ENCODE measurements at places on chromosomes 7 and 10.

DNA sequence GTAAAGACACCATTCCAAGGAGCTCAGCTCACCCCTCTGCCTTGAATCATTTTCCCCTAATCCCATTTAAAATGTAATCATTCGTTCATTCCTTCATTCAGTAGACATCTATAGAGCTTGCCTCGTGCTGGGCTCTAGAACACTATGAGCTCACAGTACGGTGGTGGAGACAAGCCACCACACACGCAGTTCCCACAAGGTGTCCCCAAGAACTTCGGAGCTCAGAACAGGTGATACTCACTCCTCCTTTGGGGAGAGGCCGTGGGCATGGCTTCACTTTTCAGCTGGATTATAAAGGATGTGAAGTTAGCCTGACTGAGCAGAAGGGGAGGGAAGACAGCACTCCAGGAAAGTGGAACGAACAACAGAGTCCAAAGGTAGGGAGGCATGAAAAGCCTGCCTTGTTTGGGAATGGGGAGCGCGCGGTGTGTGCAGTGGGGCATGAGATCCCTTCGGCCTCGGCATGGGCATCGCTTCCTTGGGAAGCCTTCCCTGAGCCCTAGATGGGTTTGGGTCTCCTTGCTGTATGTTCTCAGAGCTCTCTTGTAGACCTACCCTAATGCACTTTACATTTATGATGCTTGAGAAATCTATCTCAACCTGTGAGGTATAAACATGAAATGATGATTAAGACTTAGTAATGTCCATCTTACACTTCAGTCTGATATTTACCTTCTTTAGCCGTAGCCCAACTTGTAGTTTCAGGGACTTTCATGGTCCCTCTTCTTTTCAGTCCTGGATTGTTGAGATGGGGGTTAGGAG is 809 bp upstream of the OGA start:
- no peak for DNase-seq

GRCh38 chr7:84688671-84689070 is 494.1 kb upstream of the SEMA3A start:
- DNase-seq: no peak

GRCh38 chr7:128799451-128799850 is 7.7 kb downstream of the CCDC136 start:
- no peak for DNase-seq

DNA sequence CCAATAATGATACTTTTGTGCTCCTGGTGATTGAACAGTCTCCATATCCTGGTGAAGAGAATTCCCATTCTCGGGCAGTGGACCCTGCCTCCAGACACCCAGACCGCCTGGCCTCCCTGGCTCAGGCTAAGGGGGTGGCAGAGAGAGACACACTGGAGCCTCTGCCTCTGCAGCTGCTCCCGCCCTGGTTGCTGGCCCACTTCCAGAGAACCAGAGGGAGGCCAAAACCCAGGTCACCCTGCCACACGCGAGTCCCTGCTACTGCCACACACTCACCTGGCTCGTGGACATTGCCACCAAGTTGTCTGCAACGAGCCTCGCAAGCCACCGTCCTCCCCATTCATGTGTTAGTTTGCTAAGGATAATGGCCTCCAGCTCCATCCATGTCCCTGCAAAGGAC is 221.8 kb downstream of the HPSE2 start:
- DNase-seq: no peak

DNA sequence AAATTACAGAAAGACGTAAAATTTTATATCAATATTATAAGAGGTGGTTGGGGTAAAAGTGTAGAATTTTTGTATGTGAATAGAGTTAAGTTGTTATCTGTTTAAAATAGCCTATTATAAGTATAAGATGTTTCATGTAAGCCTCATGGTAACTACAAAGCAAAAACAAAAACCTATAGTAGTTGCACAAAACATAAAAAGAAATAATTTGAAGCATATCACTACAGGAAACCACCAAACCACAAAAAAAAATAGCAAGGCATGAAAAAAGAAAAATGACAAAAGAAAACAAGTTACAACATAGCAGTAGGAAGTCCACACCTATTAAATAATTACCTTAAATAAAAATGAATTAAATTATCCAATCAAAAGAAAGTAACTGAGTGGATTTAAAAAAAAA is 12.4 kb upstream of the GSTK1 start:
- DNase-seq: no peak

DNA sequence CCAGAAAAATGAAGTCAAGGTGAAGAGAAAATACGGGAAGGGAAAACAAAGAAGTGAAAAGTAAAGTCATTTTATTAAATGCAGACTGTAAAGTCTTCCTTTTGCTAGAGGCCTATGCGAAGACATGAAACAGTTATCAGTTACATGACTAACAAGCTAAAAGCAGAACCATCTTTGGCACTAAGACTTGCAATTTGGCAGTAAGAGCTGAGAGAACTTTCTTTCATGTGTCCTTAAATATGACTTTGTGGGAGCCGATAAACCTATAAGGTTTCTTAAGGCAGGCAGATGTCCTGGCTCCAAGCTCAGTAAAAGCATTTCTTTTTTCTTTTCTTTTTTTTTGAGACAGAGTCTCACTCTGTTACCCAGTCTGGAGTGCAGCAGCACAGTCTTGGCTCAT is 10.4 kb downstream of the ANLN start:
- DNase-seq: no peak

DNA sequence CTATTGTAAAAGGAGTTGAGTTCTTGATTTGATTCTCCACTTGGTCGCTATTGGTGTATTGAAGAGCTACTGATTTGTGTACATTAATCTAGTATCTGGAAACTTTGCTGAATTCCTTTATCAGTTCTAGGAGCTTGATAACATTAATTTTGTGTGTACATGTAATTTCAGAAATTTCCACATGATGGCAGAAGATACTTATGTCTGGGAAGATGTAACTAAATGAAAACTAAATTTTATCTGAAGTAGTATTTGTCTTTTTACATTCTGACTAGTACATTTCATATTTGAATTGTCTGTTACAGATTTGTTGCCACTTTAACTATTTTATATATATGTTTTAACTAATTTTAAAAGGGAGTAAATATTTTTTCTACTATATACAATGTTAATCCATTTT is 27.6 kb downstream of the SDHAF3 start:
- DNase-seq: no peak

- no peak for DNase-seq
Measured at GRCh38 chr7:87127019-87127418, 25.2 kb upstream of the DMTF1 start.

DNA sequence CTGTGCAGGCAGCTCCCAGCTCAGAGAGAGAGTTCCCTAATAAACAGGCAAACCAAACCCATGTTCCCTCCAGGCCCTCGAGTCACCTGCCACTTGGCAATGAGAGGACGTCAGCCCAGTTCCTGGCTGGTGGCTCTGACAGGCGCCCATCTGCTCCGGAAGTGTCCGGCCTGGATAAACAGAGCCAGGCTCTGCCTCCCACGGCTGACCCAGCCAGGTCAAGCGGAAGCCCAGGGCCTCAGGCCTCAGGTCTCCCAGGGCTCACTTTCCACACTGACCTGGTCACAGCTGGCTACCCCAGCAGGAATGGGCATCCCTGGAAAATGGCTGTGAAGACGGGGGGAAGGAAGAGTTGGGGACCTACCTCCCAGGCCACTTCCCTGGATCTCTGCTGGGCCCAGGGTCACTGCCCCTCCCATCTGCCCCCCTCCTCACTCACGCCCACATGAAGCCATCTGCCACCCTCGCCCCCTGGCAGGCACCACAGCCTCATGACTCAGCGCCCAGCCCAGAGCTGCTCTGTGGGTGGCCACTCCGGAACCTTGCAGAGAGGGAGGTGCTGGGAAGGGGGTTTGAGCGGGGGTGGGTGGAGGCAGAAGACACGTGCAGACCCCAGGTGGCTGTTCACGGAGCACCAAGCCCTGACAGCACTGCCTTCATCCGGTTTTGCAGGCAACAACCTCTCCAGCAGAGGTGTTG is 37.4 kb upstream of the DUSP5 start:
- DNase-seq: no peak

GRCh38 chr10:26214551-26215395 is 1.8 kb upstream of the GAD2 start:
- DNase-seq: no peak

DNA sequence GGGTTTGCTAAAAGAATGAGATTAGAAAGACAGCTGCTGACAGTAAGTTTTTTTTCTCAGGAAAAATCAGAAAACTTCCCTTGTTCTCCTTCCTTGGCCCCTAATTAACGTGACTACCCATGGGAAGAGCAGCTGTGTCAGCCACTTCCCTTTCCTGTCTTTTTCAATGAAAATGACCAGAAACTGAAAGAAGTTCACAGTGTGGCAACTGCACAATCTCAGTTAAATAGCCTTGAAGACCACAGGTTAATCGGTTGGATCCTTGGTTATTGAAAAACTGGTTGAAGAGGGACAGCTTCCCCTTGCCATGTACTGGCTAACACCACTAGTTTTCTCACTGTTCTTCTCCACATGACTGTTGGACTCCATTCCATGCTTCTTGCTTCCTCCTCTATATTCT is 148.8 kb upstream of the AGR3 start:
- no peak for DNase-seq

GRCh38 chr10:100009793-100010676 is at the start of gene DNMBP:
Gene DNMBP, minus strand, starts transcription at chr10:100009947. Its CDS starts 37,823 bp downstream, at chr10:99972124.
- peak; percentile 64 for DNase-seq

- DNase-seq: no peak
Measured at GRCh38 chr10:62614389-62615157, 189.9 kb upstream of the ADO start.

GRCh38 chr7:158277219-158278141 is 310.1 kb downstream of the PTPRN2 start:
- no peak for DNase-seq

- no peak for DNase-seq
Measured at GRCh38 chr7:94368371-94368791, 26.3 kb upstream of the COL1A2 start.

GRCh38 chr7:503575-504111 is 16.0 kb downstream of the PDGFA start:
- DNase-seq: no peak

- no peak for DNase-seq
Measured at GRCh38 chr7:141024668-141025067, 9.9 kb upstream of the MRPS33 start.

DNA sequence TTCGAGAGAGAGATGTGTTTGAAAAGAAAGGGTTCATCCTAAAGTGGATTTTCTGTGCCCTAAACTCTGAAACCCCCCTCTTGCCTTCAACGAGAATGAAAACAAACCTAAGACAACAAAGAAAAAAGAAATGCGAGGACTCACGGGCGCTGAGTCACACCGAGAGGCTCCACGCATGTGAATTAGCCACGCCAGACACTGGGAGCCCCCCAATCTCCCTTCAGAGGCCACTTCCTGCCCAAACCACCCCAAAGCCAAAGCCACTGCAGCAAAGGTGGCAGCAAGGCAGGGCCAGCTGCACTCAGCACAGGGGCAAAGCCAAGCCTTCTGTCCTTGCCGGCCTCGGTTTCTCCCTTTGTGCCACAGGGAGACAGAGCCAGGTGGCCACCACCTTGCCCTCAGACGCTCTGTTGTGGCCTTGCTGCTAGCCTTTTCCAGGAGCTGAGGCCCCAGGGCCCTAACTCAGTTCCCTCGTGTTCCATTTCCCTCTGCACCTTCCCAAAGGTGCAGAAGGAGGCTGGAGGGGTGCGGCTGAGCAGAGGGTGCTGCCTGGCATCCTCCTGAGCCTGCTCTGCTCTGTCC is 93.3 kb downstream of the FAM53B start:
- no peak for DNase-seq

DNA sequence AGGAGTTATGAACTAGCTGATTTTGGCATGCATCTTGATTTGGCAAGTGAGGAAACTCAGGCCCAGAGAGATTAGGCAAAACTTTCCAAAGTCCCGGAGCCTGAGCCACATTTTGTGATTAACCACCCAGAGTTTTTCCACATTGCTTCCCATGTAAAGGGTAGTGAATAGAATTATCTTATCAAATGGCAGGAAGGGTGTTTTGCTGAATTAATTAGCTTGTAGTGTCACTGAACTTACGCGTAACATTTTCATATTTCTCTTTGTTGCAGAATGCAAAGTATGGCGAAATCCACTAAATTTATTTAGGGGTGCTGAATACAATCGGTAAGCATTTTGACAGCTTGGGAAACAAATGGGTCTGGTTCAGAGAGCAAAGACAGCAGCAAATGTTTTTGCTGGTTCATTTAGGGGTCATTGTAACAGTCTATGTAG is 176.2 kb downstream of the ST7 start:
- no peak for DNase-seq

- no peak for DNase-seq
Measured at GRCh38 chr7:151152643-151153513, 14.6 kb downstream of the GBX1 start.

GRCh38 chr10:13815756-13816155 is 229.0 kb downstream of the PRPF18 start:
- no peak for DNase-seq

- DNase-seq: no peak
Measured at GRCh38 chr10:129104266-129105045, 362.6 kb upstream of the MGMT start.

DNA sequence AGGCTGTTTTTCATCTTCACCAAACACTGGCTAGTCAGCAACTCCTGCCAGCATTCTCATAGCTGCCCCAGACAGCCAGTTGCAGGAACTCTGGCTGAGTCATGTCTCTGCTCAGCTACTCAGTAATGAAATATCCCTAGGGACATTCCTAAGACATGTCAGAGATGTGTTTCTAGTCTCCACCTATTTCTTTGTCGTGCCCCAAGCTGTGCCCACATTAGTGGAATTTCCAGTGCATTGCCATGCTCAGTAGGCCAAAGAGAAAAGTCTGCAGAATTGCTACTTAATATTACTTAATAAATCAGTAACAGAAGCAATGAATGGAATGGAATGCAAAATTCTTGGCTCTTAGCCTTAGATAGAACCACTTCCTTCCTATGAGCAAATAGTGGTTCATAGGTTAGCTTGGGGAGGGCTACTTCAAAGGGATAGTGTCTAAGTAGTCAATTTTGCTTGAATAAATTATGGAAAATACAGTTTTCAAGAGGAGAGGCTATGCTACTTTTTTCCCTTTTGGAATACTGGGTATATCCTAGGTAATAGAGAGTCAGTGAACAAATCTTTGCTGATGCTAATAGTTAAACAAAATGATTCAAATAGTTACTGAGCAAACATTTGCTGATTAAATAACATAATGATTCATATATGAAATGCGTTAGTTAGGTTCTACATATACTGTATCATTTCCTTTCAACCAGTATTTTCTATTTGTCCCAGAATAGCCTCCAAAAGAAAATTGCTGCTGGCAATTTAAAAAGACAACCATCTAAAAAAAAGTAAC is 23.6 kb upstream of the SEMA3C start:
- DNase-seq: no peak

- DNase-seq: no peak
Measured at GRCh38 chr7:28180031-28180363, 598 bp downstream of the JAZF1 start.

All from stimulated activated CD4-positive, alpha-beta T cell treated with anti-CD3 and anti-CD28 coated beads, Interleukin-15, amount 100 ng/mL, for 1 hour (primary cell).